ENCODE measurements at places on chromosomes 1 and 21. TPM values are rescaled to one million over a fixed set of nuclear protein-coding genes. Genes with fewer than 3 reads are reported as not detected.
A peak's percentile ranks its signal among the peaks of the same experiment; 100 is the strongest.

The RIMKLA gene
- 0.35 TPM for total RNA-seq

- DNase-seq: no peak
Observed at GRCh38 chr21:34974162-34974981, 74.7 kb downstream of the RUNX1 start.

GRCh38 chr1:92085727-92086126 lies 5.6 kb downstream of the BTBD8 start:
- DNase-seq: no peak

DNA sequence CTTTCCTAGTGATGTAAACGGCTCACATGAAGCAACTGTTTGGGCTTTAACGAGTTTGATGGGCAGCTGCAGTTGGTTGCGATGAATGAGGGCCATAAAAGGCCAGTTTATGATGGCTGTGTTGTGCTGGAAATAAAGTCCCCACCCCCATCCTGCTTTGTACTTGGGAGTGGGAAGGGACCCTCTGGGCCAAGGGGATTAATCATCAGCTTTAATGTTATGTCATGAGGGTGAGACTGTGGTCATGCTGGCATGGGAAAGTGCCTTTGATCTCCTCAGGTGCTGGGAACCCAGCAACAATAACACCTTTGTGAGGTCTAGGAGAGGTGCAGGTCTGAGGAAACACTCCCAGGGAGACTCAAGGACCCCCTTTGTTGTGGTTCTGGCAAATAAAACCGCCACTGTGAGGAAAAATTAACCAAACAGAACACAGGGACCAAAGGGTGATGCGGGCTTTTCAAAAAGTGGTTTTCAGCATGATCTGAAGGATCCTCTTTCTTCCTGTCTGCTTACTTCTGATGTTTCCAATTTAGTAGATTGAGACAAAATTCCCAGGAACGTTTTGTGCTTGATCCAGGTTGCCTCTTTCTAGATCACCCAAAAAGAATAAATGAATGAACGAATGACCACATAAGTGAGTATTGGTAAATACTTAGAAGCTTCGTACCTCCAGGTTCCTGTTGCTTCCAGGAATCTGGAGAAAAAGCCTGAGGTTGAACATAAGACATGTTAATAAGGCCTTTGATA lies 257.8 kb upstream of the HOOK1 start:
- peak; percentile 1 for DNase-seq

The CRTC2 gene
- 11.1 TPM for total RNA-seq

The GLIS1 gene
- total RNA-seq: not detected
